ENCODE measurements at places on chromosomes 2 and 18.

- DNase-seq, result no peak
These were observed 6.7 kb upstream of the QPCT start for GRCh38 chr2:37337620-37338280.

DNA sequence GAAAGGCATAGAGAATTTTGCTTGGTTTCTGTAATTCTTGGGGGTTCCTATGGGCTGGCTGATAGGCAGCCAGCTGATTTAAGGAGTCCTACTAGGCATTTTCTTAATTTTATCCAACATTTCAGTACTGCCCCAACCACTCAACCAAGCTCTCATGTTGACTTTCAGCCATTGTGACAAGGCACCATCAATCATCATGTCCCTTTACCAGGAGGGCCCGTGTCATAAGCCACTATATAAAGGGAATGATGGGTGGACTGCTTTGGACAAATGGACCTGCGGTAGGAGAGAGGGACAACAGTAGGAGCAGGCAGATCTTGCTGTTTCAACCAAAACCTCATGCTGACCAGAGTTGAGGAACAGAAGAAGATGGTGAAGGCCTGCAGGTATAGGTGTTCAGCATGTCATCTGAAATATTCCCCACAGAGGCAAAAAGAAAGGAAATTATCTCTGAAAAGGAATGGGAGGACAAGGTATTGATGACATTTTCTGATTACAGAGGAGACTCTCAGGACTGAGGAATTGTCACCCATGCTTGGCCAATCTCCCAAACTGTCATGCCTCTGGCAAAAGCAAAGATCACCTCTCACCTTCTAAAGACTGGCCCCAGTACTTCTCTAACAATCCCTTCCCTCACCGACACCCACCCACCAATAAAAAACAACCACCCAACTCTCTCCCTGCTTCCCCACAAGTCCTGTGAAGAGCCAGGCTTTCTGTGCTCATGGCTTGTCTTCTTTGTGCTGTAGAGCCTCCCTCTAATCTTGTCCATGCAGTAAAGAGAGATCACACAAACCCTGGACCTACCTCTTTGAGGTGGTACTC, 10.9 kb upstream of the TNP1 start:
- DNase-seq, result no peak

- DNase-seq, result no peak
These were observed 116.6 kb upstream of the SMIM21 start for GRCh38 chr18:75544051-75544481.

DNA sequence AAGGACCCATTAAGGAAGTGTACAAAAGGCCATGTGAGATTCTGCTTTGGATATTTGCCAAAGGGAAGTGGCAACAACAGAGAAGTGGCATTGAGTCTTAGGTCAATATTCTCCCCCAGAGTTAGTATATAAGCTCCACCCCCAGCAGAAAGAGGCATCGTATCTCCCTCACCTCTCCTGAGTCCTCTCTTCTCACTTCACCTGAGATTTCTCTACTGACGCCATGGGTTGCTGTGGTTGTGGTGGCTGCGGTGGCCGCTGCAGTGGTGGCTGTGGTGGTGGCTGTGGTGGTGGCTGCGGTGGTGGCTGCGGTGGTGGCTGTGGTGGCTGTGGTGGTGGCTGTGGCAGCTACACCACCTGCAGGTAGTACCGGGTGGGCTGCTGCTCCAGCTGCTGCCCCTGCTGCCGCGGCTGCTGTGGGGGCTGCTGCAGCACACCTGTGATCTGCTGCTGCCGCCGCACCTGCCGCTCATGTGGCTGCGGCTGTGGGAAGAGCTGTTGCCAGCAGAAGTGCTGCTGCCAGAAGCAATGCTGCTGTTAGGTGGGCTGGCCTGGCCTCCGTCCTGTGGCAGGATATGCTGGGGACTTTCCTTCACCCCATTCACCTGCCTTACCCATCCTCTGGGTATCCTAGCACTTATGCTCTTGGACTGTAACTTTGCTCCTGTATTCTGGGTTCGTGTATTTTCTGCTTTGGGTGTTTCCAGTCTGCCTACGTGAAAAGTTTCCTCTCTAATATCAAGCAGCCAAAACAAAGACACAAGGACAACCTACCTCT, 5.9 kb downstream of the SCYGR3 start:
- DNase-seq, result no peak

- DNase-seq, result no peak
These were observed 12.8 kb upstream of the TNP1 start for GRCh38 chr2:216872624-216873023.

DNA sequence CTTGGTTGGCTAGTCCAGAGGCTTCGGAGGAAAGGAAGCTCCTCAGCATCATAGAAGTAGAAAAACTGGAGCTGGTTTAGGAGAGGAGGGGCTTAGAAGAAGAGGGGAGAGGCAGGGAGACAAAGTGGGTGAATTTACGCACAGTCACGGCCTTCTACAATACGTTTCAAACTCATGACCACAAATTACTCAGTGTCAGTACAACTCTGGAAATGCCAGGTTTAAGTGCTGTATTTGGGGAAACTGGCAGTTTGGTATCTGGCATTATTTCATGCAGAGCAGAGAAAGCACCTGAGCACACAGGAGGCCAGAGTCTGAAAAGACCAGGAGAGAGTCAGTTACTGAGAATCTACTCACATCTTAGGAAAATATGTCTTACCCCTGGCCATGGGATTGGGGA, 55.4 kb downstream of the XRCC5 start:
- no peak for DNase-seq

DNA sequence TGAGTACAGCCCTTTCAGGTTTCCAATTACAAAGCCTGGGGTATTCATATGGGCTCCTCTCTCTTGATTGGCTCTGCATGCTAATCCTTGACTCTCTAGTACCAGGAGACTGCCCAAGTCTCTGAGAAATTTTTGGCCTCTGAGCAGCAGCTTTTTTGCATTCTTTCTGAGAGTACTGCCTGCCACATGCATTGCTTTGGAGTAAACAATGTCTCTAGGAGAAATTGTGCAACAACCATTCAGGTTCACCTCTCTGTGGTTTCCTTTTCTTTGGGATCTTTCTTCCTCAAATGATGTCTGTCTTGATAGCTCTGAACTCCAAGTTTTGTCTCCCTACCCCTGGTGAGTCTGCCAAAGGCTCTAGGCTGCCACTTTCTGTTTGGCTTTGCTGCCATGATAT, 115.8 kb upstream of the SETBP1 start:
- no peak for DNase-seq

DNA sequence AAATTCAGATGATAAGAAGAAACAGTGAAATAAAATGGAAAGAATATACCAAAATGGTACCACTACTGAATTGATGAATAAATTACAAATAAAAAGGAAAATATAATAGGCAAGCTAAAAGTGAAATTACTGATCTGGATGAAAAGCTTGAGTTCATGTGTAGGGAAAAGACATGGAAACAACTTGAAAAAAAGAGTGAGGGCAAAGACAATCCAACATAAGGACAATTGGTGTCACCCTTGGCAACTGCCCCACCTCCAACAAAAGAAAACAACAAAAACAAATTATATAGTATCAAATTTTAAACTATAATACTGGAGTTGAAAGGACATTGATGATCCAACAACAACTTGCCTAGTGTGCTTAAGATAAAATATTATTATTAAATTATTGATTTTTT, 37.6 kb downstream of the PPP1R1C start:
- no peak for DNase-seq

- no peak for DNase-seq
These were observed 75.4 kb upstream of the KCNE4 start for GRCh38 chr2:222976521-222977061.

DNA sequence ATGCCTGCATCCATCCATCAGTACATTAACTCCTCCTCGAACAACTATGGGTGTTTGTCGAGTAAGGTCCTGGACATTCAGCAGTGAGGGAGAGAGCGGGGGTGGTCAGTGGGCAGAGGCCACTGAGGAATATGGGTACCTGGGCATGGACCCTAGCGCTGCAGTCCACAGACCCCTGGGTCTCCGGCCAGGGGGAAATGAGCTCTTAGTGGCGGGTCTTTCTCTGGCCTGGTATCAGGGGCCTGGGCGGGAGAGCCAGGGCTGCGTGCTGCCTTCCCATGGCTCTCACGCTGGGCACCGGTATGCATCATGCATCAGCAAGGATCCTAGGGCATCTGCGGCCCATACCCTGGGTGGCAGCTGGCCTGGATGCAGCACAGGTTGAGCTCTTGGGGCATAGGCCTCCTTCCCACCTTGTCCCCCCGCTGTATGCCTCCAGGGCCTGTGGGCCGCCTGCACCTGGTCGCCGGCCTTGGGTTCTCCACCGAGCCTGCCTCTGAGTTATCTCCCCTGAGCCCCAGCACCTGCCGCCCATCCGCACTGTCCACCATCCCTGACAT, 1.3 kb upstream of the MOCOS start:
- no peak for DNase-seq

GRCh38 chr2:39712953-39713352, 47.2 kb downstream of the TMEM178A start:
- DNase-seq, result no peak

DNA sequence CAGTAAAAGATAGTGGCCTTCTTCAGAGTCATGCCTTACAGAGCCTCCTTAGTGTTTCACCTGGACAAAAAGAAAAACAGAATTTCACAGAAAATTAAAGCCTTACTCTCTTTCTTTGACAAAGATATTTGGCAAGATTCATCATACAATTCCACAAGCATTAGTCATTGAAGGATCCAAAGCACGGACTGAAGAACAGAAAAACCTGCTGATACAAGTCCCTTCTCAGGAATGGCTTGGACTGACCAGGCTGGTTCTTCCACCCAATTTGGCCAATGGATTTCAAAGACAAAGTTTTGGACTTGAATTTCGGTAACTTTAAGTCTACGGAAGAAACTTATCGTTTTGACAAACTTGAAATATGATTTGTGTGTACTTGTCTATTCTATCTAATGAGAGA, 39.1 kb upstream of the GALNT3 start:
- DNase-seq, result no peak

GRCh38 chr2:140246957-140247356, 1466.8 kb upstream of the NXPH2 start:
- no peak for DNase-seq

Measured in CD4-positive, alpha-beta T cell treated with Interleukin-6 for 4 hours (primary cell).